Esophagus squamous epithelium (tissue), 5 donors: ENCODE measurements at places on chromosomes 7 and 10.

GRCh38 chr7:77797734-77798393 is 370 bp downstream of the TMEM60 start:
- no peak for DNase-seq

DNA sequence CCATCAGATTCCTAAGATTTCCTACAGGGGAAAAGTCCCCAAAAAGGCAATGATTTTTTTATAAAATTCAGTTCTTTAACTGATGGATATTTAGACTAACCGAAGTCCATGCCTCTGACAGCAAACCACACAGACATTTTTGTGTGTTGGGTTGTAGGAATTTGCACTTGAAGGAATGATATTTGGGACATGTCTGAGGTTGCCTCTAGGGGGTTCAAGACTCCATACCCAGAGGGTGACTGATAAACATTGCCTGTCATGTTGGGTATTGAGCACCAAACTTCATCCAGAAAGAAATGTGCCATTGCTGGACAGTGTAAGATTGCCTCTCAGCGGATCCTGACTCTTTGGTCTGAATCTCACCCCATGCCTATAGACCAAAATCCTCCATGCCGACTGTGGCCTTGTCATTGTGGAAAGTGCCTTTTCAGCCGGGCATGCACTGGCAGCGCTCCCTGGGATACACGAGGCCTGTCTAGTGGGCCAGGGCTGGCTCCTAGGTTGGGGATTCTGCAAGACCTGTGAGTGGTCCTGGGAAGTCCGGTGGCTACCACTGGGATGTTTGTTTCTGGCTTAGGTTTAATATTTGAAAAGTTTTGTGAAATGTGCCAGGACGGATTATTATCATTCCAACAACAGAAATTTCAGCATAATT is 252.9 kb downstream of the WDR37 start:
- DNase-seq: no peak

GRCh38 chr7:71886046-71886445 is 526.1 kb downstream of the CALN1 start:
- no peak for DNase-seq

GRCh38 chr10:27072436-27073114 is 27.7 kb downstream of the ANKRD26 start:
- DNase-seq: no peak

GRCh38 chr10:102152545-102152890 is 329 bp downstream of the NOLC1 start:
- DNase-seq: no peak

GRCh38 chr7:99004781-99005500 is 126.6 kb downstream of the TRRAP start:
- DNase-seq: no peak

DNA sequence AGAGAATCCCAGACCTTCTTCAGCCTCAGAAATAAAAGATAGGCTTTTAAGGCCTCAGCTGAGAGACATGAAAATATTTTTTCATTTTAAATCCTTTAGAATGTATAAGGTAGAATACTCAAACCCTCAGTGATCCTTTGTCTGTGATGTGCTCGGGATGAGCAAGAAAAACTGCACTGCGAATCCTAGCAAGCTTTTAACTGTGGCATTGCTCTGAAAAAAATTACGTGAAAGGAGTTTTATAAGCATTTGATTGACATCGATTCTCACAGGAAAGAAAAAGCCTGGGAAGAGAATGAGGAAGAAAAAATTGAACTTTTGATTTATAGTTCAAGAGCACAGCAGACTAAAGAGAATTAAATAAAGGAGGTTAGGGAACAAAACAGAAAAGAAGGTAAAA is 120.0 kb downstream of the TMEM168 start:
- no peak for DNase-seq

DNA sequence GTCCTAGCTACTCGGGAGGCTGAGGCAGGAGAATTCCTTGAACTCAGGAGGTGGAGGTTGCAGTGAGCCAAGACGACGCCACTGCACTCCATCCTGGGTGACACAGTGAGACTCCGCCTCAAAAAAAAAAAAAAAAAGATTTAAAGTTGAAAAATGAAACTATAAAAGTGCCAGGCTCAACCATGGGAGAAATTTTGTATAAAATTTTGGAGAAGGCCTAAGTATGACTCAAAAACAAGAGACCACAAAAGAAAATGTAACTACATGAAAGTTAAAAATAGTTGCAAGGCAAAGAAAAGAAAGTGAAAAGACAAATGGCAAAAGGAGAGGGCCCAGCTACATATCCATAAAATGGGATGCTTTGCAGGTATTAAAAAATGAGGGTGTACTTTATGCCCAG is 104.1 kb downstream of the ARHGAP22 start:
- no peak for DNase-seq

GRCh38 chr10:124005991-124006392 is 87.4 kb downstream of the CHST15 start:
- DNase-seq: no peak

DNA sequence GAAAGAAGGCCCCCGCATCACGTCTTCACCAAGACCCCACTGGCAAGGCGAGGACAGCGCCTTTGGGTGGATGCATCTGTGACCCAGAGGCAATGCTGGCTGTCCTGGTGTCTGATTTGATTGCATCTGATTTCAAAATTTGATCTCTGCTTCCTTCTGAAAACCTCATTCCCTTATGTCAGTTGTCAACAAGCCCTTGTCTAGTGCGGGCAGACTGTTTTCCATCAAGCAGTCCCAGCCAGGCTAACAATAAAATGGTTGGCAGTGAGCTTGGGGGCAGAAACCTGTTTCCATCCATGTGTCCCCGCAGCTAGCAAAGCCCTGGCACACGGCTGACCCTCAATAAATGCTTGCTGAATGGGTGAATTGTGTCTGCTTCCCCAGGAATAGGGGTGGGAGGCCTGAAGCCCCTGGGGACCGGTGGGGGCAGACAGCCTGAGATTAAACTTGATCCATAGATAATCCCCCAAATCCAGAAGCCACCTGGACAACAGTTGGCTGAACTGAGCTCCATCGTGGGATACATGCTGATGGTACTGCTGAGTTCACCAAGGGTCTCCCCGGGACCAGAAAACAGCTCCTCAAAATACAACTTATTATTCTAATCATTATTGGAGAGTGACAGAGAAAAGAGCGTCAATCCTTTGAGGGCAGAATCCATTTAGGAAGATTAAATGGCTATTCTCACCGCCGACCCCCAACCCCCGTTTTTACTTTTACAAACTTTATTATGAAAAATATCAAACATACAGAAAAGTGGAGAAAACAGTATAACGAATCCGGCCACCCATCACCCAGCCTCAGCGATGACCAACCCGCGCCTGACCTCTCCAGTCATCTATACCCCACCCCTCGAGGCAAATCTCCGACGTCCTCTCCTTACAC is 912 bp upstream of the DUSP5 start:
- DNase-seq: no peak

- DNase-seq: no peak
Observed at GRCh38 chr7:6284055-6284400, 11.6 kb upstream of the CYTH3 start.

DNA sequence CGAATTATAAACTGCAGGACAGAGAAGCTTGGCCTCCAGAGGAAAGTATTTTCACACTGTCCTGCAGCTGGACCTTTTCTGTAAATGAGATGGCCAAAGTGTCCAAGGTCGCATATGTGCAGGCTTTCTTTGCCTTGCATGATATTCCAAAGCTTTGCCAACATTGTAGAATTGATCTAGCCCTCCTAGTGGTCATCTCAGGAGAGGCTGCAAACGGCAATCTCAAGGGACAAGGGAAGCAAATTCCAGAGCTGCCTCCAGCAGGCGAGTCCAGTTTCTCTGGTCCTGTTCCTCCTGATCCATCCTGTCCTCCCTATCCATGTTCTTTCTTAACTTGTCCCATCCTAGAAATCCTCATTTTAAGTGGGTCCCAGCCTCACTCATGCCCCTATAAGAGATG is 373.4 kb upstream of the PCDH15 start:
- no peak for DNase-seq

GRCh38 chr10:62511238-62511637 is 137.1 kb downstream of the ZNF365 start:
- DNase-seq: no peak

DNA sequence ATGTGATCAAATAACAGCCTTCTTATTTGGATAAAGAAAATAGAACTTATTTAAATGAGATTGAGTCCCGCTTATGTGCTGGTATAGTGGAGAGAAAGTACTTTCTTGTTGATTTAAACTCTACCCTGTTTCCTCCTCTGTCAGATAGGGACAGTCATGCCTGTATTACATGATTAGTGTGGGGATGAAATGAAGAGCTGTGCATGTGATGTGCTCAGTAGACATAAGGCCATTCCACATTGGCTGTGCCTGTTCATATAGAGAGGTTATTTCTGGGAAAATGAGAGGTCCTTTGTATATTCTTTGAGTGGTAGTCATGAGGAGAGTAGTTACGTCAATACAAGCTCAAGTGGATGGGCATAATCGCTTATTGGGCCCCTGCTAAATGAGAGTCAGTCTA is 5.7 kb downstream of the MTURN start:
- no peak for DNase-seq

DNA sequence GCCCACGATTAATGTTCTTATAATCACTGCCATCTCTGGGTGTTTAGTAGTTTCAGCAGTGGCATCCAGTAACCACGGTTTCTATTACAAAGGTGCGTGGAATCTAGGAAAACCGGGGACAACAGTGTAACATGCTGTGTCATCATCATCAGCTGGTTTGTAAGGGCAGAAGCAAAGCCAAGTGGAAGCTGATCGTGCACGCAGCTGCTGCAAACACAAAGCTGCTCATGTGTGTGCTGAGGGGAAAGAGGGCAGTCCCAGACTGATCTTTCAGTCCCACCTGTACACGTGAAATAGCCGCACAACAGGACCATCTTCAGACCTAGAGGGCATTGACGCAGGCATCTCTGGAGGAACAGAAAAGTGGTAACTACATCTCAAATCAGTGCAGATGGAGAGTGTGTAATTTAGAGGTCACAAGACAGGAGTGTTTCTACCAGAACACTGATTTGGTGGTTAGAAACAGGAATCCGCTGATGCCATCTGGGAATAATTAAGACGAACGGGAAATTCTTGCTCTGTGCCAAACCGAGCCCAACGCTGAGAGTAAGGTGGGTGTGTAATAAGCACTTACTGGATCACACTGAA is 13.4 kb downstream of the ANKRD16 start:
- no peak for DNase-seq

GRCh38 chr10:6062101-6062771 is at the start of gene IL2RA:
Gene IL2RA, minus strand, starts transcription at chr10:6062367. Its CDS starts 216 bp downstream, at chr10:6062151.
- no peak for DNase-seq

DNA sequence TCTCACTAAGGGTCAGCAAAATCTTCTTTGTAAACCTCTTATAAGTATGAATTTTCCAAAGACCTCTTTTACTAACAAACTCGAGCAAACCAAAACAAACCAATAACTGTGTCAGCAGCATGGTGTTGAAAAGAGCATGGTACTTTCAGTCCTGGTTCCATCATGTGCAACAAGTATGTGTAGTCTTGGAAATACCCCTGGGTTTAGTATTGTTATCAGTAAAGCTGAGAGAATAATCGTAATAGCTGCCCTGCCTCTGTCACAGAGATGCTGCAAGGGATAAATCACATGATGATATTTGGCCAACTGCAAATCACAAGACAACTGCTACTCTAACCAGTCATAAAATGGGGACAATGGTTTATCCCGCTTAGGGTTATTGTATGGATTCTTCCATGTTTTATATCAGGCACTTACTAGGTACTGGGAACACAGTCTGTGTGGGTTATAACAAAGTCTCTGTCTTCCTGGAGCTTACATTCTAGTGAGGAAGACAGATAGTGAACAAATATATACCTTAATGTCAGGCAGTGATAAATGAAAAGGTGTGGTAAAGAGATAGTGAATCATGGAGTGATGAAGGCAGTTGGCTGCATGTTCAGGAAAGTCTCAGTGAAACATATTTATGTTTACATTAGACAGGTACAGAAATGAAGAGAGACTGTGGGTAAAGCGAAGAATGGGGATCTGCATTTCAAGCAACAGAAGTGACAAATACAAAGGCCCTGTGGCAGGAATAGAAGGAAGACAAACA is 60.5 kb upstream of the C10orf90 start:
- DNase-seq: no peak

DNA sequence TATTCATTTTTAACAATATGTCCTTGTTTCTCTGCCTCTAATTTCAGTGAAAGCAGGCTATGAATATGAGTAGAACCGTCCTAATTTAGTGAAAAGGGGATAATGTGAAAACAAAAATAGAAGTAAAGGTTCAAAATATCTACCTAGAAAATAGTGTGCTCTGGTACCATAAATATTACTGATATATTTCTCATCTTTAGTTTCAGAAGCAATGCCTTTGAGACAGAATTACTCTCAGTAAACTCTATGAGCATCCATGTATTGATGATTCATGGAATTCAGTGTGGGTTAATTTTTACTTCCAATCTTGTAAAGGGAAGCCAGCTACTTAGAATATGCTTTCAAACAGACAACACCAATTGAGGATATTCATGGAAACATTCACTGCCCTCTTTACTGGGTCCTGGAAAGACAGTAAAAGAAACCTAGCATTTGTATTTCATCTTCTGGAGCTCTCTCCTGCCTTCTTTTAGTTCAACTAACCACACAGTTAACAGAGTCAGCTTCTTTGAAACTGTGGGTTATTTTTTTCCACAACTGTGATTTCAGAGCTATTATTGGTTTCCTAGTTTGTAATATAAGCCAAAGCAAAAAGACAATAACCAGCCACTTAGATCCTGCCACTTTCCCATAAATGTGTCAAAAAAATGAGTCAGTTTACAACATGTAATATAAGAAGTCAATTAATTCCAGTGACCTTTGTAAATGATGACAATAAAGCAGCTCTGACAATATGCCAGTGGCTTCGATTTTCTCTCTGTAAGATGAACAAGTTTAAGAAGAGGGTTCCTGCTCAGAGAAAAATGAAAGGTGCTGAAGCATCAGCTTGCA is 1.7 kb downstream of the LRRN3 start:
- no peak for DNase-seq

- no peak for DNase-seq
Observed at GRCh38 chr7:29647020-29647654, 83.5 kb downstream of the PRR15 start.

- DNase-seq: no peak
Observed at GRCh38 chr7:100830396-100830795, 3.1 kb upstream of the EPHB4 start.

- DNase-seq: no peak
Observed at GRCh38 chr10:101597091-101597900, 9.2 kb downstream of the DPCD start.

GRCh38 chr10:86373828-86374227 is 7.2 kb upstream of the GRID1 start:
- no peak for DNase-seq

- no peak for DNase-seq
Observed at GRCh38 chr7:157080111-157080730, 58.5 kb upstream of the UBE3C start.

GRCh38 chr7:47401611-47402570 is 180.0 kb downstream of the TNS3 start:
- no peak for DNase-seq

GRCh38 chr7:46775020-46775419 is 806.9 kb downstream of the TNS3 start:
- DNase-seq: no peak

- no peak for DNase-seq
Observed at GRCh38 chr7:116706668-116707126, 34.7 kb downstream of the MET start.

DNA sequence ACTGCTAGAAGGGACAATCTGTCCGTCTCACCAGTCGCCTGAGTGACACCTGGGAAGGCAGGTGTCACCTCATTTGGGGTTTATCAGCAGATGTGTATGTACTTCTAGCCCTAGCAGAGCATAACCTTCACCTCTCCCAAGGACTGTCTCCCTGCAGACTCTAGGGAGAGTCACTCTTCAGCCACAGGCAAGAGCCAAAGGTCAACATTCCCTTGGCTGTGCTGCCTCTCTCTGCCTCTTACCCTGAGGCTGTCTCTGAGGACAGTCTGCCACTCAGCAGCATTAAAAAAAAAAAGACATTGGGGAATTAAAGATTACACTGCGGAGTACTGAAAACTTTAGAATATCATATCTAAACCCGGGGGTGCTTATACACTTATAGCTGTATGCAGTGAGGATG is 377.7 kb upstream of the FZD8 start:
- DNase-seq: no peak
